ENCODE measurements at places on chromosomes 4 and X.
A peak's percentile ranks its signal among the peaks of the same experiment; 100 is the strongest.

- DNase-seq, result no peak
Measured at GRCh38 chr4:111649308-111649707, 495.9 kb upstream of the FAM241A start.

- DNase-seq, result no peak
Measured at GRCh38 chr4:75745161-75745560, 20.8 kb downstream of the USO1 start.

DNA sequence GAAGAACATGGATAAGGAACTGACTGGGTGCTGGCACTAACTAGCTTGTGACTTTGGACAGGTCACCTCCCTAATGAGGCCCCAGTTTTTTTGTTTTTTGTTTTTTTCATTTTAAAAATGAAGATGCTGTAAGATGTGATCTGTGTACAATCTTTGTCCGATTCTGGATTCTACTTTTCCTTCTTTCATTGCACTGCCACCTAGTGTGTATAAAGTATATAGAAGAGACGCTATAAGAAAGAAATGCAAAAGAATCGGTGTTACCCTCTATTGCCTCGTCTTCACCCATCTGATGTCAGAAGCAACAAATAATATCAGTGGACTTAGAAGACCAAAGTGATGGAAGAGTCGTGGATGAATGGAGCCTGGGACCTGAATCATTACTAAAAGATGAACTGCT lies 58.6 kb upstream of the P2RY10 start:
- DNase-seq, result no peak

- DNase-seq, result peak; percentile 16
Measured at GRCh38 chr4:145719752-145720624, 40.0 kb downstream of the C4orf51 start.

- no peak for DNase-seq
Measured at GRCh38 chr4:143554728-143555597, 41.5 kb downstream of the SMARCA5 start.

All from activated CD4-positive, alpha-beta T cell treated with anti-CD3 and anti-CD28 coated beads for 24 hours (primary cell).